Activated CD8-positive, alpha-beta T cell treated with anti-CD3 and anti-CD28 coated beads, Interleukin-2, amount 10 ng/mL, durations not matched to agents 7 days and 5 days (primary cell): ENCODE measurements at places on chromosomes 7 and 10.
A peak's percentile ranks its signal among the peaks of the same experiment; 100 is the strongest.

GRCh38 chr7:133797818-133798520 lies 329.2 kb upstream of the LRGUK start:
- DNase-seq = no peak

GRCh38 chr7:122038904-122039303 lies 105.1 kb downstream of the AASS start:
- DNase-seq = no peak

DNA sequence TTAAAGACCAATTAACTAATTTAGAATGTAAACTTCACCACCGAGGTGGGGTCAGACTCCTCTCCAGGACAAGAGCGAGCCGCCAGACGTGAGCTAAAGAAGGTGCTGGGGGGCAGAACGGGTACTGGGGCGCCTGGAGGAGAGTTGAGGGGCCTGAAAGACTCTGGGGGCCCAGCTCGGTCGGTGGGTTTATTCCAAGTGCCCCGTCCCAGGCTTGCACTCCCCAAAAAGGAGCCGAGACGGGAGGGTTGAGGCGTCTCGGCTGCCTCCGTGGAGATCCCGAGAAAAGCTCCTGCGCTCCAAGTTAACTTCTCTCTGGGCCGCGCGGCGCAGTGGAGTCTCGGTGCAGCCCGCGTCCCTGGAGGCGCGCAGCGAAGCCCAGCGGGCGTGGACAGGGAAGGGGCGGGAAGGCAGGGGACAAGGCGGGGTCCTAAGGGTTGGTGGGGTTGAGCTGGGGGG lies 553.3 kb downstream of the TFEC start:
- no peak for DNase-seq

DNA sequence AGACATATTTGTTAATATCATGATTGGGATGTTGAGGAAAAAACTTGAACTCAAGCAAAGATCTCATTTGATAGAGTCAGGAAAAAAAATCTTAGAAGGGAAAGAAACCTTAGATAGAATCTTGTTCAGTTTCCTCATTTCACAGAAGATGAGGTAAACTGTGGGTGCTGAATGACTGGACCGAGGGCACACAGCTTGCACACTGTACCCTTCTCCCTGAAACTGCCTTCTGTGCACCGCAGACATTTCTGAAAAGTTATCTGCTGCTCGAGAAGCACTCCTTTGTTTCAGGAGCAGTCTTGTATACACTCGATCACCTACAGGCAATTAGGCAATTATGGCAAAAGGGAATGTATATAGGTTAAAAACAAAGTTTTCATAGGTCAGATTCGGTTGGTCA lies 167.4 kb downstream of the SKAP2 start:
- DNase-seq = no peak

- DNase-seq = no peak
These were observed 231.3 kb upstream of the KLF6 start for GRCh38 chr10:4016214-4016740.

- DNase-seq = no peak
These were observed 148.4 kb downstream of the INHBA start for GRCh38 chr7:41554481-41554880.

DNA sequence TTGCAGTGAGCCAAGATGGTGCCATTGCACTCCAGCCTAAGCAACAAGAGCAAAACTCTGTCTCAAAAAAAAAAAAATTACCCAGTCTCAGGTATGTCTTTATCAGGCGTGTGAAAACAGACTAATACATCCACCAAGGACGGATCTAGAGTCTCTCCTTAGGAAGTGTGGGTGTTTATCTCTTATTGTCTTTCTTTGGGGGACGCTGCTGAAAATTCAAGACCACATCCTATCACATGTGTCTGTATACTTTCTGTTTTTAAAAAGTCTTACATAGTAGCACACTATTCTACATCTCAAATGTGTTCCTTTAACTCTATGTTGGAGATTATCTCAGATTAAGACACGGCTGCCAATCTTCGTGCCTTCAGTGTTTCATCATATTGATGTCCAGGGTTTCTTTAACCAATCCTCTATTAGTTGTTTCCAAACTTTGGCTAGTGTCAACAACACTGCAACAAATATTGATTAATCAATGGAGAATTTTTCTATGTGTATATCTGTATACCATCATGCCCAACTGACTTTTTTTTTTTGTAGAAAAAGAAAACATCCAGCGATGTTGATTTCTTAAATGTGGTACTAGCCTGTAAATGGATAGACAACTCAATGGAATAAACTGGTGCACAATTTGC lies 92.3 kb upstream of the KDM7A start:
- DNase-seq = no peak

GRCh38 chr7:7848246-7848645 lies 120.3 kb upstream of the GLCCI1 start:
- DNase-seq = no peak

GRCh38 chr7:137390076-137390475 lies 46.5 kb upstream of the PTN start:
- no peak for DNase-seq

GRCh38 chr7:85474234-85474633 lies 287.4 kb upstream of the SEMA3D start:
- DNase-seq = no peak

GRCh38 chr10:103792547-103792946 lies 62.8 kb downstream of the SH3PXD2A start:
- DNase-seq = no peak

DNA sequence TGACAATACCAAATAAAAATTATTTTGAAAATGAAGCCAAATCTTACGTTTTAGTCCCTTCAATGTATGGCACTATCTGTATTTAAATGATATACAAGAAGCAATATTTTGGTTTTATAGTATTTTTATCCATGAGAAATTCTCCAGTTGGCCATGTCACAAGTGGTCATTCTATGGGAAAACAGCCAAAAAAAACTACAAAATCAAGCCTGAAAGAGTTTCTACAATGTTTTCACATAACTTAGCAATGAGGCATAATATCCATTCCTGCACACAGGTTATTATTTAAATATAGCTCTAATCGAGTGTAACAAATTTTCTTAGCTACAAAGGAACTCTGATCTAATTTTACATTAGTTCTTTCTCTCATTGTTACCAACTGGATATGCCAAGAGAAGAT lies 5.4 kb downstream of the RAB11FIP2 start:
- DNase-seq = no peak

DNA sequence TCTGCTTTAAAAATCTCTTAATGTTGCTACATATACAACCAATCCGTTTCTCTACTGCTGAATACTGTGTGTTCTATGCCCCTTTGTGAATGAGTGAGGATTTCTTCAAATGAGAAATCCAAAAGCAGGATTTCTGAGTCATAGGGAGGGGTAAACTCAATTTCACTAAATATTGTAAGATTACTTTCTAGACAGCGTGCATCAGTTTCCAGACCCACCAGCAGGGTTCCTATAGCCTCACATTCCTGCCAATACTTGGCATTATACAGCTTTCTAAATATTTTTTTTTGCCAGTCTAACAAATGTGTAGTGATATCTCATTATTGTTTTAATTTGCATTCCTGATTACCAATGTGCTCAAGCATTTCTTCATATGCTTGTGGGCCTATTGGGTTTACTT lies 35.5 kb downstream of the GPR158 start:
- DNase-seq = no peak

DNA sequence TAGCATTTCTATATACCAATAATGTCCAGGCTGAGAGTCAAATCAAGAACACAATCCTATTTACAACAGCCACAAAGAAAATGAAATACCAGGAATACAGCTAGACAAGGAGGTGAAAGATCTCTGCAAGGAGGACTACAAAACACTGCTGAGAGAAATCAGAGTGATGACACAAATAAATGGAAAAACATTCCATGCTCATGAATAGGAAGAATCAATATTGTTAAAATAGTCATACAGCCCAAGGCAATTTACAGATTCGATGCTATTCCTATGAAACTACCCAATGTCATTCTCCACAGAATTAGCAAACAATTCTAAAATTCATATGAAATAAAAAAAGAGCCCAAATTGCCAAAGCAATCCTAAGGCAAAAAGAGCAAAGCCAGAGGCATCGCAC lies 116.8 kb upstream of the ZNF32 start:
- DNase-seq = no peak

DNA sequence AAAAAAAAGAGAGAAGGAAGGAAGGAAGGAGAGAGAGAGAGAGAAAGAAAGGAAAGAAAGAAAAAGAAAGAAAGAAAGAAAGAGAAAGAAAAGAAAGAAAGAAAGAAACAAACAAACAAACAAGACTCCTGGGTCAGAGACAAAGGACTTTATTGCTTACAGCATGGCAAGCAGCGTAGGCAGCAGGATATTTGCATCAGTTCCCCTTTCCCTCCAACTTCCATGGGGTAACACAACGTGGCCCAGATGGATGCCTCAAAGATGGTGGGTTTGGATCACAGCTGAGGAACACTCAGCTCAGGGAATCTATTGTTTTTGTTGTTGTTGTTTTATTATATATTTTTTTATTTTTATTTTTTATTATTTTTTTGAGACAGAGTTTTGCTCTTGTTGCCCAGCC lies 128.5 kb upstream of the VKORC1L1 start:
- DNase-seq = no peak

GRCh38 chr10:87846023-87846422 lies 17.3 kb downstream of the KLLN start:
- no peak for DNase-seq

DNA sequence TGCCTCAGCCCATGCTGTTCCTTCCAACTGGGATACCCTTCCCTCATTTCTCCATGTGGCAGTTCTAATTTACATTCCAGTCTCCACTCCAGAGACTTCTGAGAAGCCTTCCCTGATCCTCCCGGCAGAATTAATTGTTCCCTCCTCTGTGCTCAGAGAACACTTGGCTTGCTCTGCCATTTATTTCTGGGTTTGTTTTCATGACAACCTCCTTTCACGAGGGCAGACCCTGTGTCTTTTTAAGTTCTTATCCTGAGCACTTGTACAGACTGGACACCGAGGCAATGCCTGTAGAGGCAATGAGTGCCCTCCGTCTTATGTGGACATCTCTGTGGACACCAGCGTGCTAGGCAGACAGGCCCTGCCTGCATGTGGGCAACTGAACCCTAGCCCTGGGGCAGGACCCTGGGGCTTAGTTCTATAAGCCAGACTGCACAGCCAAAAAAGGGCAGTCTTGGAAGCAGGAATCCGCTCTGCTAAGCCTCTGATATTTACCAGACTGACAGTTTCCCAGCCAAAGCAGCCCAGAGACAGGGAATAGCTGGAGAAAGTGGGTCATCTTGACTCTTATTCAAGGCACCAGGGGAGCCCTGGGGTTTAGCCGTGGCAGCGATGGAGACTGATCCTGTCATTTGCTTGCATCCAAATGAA lies 474.0 kb downstream of the RPS24 start:
- DNase-seq = peak; percentile 6

GRCh38 chr7:55774327-55775050 lies 88.1 kb downstream of the SEPTIN14 start:
- DNase-seq = no peak

- no peak for DNase-seq
These were observed 8.7 kb upstream of the BAZ1B start for GRCh38 chr7:73530800-73531199.

DNA sequence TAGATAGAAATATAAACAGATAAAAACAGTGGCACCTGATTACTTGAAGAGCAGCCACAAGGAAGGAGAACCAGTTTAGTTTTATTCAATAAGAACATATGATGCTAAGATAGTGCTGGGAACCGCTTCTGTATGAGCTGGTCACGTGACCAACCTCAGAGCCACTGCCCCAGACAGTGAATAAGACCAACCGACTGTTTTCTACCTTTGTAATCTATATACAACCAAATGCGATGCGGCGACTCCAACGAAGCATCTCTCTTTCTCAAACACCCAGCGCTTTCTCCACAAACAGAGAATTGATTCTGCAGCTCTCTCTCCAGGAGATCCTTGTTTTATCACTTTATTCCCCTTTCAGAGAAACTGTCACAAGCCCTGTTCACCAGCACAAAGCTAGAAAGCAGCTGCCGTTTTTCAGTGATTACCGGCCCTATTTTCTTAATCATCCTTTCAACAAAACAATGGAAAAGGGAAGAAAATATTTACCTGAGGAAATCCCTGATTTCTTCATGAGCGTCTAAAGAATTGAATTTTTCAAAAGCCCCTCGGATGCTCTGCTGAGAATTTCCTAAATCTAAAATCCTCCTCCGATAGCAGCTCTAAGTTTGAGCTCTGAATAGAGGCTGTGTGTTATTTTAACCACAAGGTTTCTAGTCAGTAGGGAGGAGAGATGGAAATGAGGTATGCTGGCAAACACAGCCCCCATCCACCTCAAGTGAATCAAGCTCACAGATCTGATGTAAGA lies 55.7 kb upstream of the JCAD start:
- DNase-seq = no peak

DNA sequence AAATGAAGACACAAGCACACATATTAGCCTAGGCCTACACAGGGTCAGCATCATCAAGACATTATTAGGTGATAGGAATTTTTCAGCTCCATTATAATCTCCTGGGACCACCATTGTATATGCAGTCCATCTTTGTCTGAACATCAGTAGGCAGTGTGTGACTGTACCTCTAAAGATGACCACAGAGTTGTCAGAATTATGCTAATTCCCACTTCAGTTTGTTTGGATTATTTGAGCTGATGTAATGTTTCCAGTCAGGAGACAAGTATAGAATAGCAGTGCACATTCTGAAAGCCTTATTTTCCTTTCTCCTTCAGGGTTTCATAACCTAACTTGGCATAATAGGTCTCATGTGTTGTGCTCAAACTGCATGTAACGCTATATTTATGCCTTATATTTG lies 306.4 kb downstream of the NXPH1 start:
- no peak for DNase-seq

DNA sequence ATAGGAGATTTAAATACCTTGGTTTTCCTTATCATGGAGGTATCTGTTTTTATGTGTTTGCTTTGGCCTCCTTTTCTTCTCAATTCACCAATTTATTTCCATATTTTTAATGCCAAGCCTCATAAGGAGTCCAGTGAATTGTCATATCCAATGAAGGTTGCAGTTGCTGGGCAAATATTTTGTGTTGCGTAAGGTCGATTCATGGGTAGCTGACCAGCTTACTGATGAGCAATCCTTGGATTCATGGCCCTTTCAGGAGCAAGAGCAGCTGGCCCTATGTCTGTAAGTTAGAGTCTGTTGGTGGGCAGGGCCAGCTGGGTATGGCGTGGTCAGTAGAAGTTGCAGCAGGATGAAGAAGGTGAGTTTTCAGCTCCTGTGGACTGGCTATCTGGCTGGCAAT lies 182.9 kb downstream of the PFKFB3 start:
- DNase-seq = no peak

DNA sequence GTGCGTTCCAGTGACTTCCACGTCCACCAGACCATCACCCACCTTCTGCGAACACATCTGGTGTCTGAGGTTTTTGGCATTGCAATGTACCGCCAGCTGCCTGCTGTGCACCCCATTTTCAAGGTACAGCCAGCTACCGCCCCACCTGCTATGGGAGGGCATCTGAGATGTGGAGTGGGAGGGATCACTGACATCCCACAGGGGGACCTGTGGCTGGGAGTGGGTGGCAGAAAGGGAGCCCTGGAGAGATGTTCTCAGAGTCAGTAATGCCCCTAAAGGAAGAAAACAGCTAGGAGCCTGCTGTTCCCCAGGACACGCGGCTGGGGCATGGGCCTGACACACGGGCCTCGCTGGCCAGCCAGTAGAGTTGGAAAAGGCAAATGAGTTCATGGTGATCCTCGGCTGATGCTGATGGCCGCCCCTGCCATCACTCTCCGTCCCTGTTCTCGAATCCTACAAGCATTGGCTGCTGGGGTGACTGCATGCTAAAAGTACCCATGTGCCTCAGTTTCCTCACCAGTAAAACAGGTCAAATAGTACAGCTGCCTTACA lies 66.6 kb downstream of the ALOX5 start:
- DNase-seq = no peak

- no peak for DNase-seq
These were observed 99.3 kb upstream of the INSIG1 start for GRCh38 chr7:155198196-155198892.
